Ascending aorta (tissue), 2 donors: ENCODE measurements at places on chromosomes 6 and 20. TPM values are rescaled to one million over a fixed set of nuclear protein-coding genes. Genes with fewer than 3 reads are reported as not detected.

Gene CDH4
- not detected for total RNA-seq

Gene CD24
- total RNA-seq: not detected

Gene SNAP25
- total RNA-seq: 0.43 TPM

DNA sequence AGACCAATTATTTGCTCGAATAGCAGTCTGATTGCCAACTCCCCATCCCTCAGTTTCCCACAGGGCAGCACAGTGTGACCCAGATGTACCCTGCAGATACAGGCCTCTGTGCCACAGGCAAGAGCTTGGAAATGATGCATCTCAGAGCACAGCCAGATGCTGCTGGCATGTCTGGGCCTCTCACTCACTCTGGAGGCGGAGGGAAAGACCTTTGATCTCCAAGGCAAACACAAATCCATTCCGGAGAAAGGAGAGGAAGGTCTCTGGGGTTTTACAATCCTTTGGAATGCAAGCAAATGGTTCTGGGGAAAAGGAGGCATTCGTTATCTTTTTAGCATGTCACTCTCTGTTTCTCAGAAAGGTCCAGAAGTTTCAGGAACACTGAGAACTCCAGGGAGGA is 74.2 kb downstream of the RIOK1 start:
- H3K4me1 ChIP-seq: no peaks in the 10 kb centered on the region
- no peaks in the 10 kb centered on the region for H3K36me3 ChIP-seq
- H3K27ac ChIP-seq: no peak overlapping the region
- no peak for DNase-seq
- H3K27me3 ChIP-seq: no peaks in the 10 kb centered on the region

DNA sequence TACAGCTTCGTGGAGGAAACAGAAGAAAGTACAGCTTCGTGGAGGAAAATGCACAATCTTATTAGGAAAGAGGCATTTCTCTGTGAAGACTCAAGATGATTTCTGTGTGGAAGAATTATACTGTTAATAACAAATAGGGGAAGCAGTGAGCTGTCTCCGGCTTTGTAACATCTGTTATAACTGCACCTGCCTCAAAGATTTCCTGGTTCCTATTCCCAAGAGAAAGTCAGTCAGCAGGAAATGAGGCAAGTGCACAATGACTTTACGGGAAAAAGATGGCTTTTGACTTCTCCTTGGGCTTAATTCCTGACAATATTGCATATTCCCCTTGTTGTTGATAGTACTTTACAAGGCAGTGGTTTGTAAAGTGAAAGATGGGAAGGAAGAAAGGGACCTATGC is 538.5 kb downstream of the BMP2 start:
- no peak overlapping the region for H3K4me3 ChIP-seq
- H3K27ac ChIP-seq: no peak overlapping the region
- H3K27me3 ChIP-seq: no peaks in the 10 kb centered on the region
- H3K4me1 ChIP-seq: no peaks in the 10 kb centered on the region

DNA sequence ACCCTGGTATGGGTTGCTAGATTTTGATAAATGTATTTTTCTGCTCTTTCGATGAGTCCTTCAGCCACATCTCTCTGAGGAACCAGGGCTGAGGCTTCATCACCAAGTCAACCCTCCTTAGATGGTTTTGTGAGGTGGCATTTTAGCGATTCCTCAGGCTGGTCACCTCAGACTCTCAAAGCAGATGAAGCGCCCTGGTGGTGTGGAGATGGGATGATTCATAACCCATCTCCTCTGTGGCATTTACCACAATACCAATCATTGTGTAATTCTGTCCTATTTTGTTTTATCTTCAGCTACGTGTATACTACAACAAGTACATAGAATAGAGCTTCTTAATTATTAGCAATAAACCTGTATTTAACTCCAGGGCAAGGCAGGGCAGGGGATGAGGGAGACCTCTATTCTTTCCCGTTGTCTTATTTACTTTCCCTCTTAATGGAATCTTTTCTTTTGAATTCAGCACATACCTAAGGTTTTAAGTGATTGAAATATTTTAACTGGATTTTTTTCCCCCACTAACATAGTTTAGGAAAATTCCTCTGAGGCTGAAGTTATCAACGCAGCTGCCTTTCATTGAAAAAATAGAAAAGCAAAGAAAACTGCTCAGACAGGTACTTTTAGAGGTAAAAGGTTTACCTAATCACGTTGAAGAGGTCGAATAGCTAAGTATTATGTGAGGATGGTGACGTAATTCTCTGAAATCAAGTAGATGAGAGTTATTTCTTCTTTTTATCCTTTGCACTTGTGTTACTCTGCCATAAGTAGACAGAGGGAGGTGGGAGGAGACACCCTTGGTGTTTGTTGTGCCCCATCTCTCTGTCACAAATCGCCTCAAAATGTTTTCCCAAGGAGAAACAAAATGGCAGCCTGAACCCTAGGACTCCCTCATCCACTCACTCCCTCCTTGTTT is 57.4 kb upstream of the EDN3 start:
- H3K27ac ChIP-seq: no peak overlapping the region
- H3K4me3 ChIP-seq: no peak overlapping the region
- no peaks in the 10 kb centered on the region for H3K4me1 ChIP-seq
- no peak for DNase-seq
- no peaks in the 10 kb centered on the region for H3K36me3 ChIP-seq

DNA sequence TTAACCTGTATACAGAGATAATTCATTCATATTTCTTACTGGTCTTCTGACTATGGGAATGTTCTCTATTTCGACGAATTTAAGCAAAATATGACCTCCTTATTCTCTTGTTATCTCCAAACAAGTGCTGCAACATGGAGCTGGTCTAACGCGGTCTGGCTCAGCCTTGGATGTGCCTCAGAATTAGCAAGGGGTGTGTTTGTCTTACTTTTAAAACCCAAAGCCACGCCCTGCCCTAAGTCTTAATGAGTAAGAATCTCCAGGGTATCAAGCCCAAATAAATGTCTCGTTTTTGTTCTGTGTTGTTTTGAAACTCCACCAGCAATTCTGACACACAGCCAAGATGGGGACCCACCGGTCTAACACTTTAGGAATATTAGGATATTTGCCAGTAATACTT is 99.2 kb downstream of the ATP9A start:
- no peak overlapping the region for H3K4me3 ChIP-seq
- H3K4me1 ChIP-seq: no peaks in the 10 kb centered on the region
- DNase-seq: no peak
- H3K36me3 ChIP-seq: peaks cover 70% of the 10 kb centered on the region
- H3K27ac ChIP-seq: no peak overlapping the region

- H3K27ac ChIP-seq: no peak overlapping the region
- no peak for DNase-seq
- peaks cover 7% of the 10 kb centered on the region for H3K4me1 ChIP-seq
- H3K4me3 ChIP-seq: no peak overlapping the region
- no peaks in the 10 kb centered on the region for H3K27me3 ChIP-seq
- no peaks in the 10 kb centered on the region for H3K36me3 ChIP-seq
Observed at GRCh38 chr6:11773013-11773412, 5.6 kb downstream of the ADTRP start.

GRCh38 chr6:44073612-44074438 is 53.4 kb downstream of the MRPL14 start:
- DNase-seq: no peak
- no peaks in the 10 kb centered on the region for H3K36me3 ChIP-seq
- peak overlapping the region; percentile 57 for H3K4me3 ChIP-seq
- H3K27ac ChIP-seq: peak overlapping the region; percentile 54

DNA sequence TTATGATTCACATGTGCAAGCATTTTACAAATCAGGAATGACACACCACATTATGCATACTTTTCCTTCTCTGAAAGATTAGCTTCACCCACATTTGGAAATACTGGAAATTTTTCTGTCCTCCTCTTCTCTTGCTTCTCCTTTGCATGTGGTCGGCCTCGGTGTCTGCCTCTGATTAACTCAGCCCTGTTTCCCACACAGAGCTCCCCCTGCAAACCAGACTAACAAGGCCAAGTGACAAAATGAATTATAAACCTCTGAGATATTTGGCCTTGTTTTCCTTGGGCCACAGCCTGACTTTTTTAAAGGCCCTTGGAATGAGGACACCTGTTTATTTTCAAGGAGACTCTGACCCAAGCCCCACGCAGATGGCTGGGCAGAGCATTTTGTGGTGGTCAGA is 9.0 kb upstream of the CCN6 start:
- DNase-seq: no peak
- H3K4me3 ChIP-seq: no peak overlapping the region
- H3K27ac ChIP-seq: no peak overlapping the region
- peaks cover 8% of the 10 kb centered on the region for H3K4me1 ChIP-seq
- no peaks in the 10 kb centered on the region for H3K27me3 ChIP-seq
